ENCODE measurements at places on chromosomes 4 and X. TPM values are rescaled to one million over a fixed set of nuclear protein-coding genes. Genes with fewer than 3 reads are reported as not detected.

DNA sequence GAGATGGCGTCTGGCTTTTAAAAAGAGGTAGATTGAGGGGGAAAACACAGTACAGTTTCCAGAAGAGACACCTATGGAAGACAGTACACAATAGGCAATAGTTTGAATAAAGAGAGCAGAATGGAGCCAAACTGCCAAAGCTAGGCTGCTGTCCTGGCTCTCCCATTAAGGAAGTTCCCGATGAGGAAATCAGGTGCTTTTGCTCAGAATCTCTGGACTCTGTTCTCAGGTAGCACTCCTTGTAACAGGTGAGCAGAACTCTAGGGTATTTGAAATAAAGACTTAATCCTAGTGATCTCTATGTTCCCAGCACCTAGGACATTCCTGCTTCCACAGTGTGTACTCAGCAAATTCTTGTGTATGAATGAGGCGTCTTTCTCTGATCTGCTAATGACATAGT is 1.6 kb downstream of the EGF start:
- H3K4me1 ChIP-seq = peaks cover 23% of the 10 kb centered on the region
- H3K27ac ChIP-seq = no peak overlapping the region
- H3K36me3 ChIP-seq = no peaks in the 10 kb centered on the region
- no peak for DNase-seq

Gene TAF7L
- total RNA-seq = not detected

- no peaks in the 10 kb centered on the region for H3K36me3 ChIP-seq
- no peak overlapping the region for H3K4me3 ChIP-seq
- no peaks in the 10 kb centered on the region for H3K4me1 ChIP-seq
- no peak for DNase-seq
- H3K27ac ChIP-seq = no peak overlapping the region
Measured at GRCh38 chr4:167930166-167930565, 162.2 kb upstream of the ANXA10 start.

DNA sequence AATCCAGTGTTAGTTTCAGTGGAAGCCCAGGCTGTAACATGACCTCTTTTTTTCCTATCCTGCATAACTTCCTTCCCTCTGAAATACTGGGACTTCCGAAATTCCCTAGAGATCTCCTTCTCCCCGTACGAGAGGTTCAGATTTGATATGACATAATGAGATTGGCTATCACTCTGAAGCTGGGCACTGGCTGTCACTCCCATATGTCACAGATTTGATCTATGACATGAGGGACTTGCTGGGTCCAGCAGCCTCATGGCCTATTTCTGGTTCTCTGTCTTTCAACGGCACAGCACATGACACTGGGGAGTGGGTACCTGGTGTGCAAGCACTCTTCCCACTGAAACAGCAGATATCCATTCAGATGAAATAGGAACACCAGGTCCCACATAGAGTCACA is 36.7 kb downstream of the PF4 start:
- no peak overlapping the region for H3K4me3 ChIP-seq
- no peak for DNase-seq
- H3K27me3 ChIP-seq = peaks cover 49% of the 10 kb centered on the region
- no peak overlapping the region for H3K27ac ChIP-seq
- H3K4me1 ChIP-seq = no peaks in the 10 kb centered on the region

Gene ADAMTS3
- not detected for total RNA-seq

GRCh38 chr4:105197777-105198176 is 51.1 kb downstream of the TET2 start:
- no peak overlapping the region for H3K4me3 ChIP-seq
- DNase-seq = no peak
- H3K27ac ChIP-seq = no peak overlapping the region
- H3K36me3 ChIP-seq = peaks cover 9% of the 10 kb centered on the region
- H3K4me1 ChIP-seq = peaks cover 50% of the 10 kb centered on the region

Gene G6PD
- total RNA-seq = 47.3 TPM

DNA sequence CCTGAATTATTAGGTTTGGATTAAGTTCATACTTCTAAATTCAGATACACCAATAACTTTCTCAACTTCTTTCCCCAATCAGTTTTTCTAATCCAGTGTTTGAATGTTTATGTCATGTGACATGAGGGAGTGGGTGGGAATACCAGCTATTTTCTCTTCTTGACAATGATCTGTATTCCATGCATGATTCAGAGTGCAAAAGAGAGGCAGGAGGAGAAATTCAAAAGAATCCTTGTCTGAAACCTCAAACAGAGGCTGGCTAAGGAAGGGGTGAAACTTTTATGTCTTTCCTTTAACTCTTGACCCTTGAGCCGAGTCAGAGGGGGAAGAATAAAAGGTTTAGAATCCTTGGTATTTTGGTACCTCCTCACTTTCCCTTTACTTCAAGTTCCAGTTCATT is 544.7 kb downstream of the SPRY1 start:
- H3K4me3 ChIP-seq = no peak overlapping the region
- H3K36me3 ChIP-seq = no peaks in the 10 kb centered on the region
- peaks cover 6% of the 10 kb centered on the region for H3K27me3 ChIP-seq

GRCh38 chrX:109952050-109952449 is 50.9 kb upstream of the TMEM164 start:
- peaks cover 7% of the 10 kb centered on the region for H3K4me1 ChIP-seq
- H3K27me3 ChIP-seq = peaks cover 16% of the 10 kb centered on the region
- H3K4me3 ChIP-seq = no peak overlapping the region
- no peak overlapping the region for H3K27ac ChIP-seq

DNA sequence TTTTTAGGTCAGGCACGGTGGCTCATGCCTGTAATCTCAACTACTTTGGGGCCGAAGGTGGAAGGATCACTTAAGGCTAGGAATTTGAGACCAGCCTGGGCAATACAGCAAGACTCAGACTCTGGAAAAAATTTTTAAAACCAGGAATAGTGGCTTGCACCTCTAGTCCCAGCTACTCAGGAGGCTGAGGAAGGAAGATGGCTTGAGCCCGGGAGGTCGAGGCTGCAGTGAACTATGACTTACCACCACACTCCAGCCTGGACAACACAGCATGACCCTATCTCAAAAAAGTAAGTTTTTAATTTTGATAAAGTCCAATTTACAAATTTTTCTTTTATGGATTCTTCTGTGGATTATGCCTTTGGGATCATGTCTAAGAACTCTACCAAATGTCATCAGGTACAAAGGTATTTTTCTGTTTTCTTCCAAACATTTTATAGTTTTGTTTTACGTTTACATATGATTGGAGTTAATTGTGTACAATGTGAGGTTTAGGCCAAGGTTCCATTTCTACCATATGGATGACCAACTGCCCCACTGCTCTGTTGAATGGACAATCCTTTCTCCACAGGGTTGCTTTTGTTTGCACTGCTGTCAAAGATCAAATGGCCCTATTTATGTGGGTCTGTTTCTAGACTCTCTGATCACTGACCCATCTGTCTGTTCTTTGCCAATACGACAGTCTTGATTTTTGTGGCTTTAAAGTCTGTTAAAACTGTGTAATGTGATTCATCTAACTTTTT is 48.2 kb downstream of the CPLX1 start:
- H3K36me3 ChIP-seq = peaks cover 25% of the 10 kb centered on the region
- H3K4me3 ChIP-seq = no peak overlapping the region
